ENCODE measurements at places on chromosomes 7 and 10.

DNA sequence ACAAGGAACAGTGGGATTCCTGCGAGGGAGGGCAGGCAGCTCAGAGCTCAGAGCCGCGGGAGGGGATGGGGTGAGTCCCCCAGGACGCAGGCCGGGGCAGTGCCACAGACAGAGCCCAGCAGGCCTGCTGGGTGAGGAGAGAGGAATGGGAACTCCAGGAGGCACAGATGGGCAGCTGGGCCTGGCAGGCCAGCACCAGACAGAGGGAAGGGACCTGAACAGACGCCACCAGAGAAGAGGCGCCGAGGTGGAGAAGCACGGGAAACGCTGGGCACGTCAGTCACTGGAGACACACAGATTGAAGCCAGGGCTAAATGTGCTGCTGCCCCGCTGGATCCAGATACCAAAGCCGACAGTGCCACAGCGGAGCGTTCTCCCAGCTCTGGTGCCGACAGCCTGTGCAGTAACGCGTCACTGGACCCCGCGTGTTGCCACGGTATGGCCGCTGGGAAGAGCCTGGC, 225.8 kb downstream of the MAD1L1 start:
- no peak for DNase-seq

DNA sequence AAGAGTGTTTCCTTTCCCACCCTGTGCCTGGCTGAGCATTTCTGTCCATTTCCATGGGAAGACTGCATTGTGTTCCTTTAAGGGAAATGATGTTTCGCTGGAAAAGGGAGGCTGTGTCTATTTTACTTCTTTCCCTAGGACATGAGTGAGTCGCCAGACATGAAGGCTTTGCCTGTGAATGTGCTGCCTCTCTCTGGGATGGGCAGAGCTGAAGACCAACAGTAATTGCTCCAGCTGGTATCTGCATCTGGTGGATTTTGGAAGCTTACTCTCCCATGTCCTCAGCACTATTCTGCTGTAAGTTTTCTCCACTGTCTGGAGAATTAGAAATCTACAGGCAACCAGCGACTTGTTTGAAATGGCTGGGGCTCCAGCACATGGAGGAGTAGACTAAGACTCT, 264.6 kb upstream of the BMPER start:
- no peak for DNase-seq

DNA sequence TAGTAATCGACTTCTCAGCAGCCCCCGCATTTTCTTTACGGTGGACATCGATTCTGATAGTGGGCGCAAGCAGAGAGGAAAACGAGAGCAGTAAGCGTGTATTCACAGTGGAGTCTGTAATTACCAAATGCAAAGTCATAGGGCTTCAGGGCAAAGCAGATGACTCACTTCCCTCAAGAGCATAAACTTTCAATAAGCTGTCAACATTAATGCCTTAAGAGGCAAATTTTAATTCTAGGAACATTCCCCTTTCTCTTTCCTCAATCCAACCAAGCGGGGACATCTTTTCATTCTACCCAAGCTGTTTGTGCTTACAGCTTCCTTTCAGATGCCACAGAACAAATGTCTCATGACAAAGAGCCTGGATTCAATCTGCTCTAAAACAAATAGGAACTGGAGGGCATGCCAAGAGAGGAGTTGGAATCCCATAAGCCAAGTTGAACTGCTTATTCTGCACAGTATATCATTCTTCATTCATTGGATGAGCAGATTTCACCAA, 48.6 kb downstream of the MALSU1 start:
- no peak for DNase-seq

GRCh38 chr10:130190055-130190736, 54.0 kb downstream of the GLRX3 start:
- DNase-seq: peak; percentile 73

- no peak for DNase-seq
Observed at GRCh38 chr10:131089861-131090260, 221.7 kb downstream of the TCERG1L start.

GRCh38 chr10:68871105-68871711, 29.9 kb upstream of the DDX50 start:
- DNase-seq: no peak

DNA sequence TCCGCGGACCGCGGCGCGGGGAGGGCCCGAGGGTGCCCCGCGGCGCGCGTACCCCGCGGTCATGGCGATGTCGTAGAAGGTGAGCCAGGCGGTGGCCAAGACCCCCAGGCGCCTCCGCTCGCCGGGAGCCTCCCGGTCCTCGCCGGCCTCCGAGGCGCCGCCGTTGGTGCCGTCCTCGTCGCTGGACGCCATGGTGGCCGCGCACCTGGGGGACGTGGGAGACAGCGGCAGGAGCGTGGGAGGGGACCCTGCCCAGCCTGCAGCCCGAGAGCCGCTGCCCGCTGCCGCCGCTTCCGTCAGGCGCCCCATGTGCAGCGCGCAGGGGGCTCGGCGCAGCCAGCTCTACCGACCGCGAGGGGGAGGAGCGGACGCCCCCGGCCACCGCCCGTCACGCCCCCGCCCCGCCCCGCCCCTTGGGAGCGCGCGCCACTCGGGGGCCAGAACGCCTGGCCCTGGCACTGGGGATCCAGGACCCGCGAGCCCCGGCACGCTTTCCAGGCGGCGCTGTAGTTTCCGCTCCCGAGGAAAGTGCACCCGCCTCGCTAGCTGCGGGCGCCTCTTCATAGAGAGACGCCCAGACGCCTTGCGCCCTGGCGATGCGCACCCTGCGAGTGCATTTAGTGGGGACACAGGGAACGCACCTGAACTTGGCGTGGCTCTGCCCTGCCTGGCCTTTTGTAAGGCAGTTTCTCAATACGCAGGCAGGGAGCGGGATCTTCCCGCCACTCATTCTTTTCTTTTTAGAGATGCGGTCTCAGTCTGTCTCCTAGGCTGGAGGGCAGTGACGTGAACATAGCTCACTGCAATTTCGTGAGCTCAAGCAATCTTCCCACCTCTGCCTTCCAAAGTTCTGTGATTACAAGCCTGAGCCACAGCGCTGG, at the start of gene HACD1:
Gene HACD1, minus strand, starts transcription at position 344 of the 881 bp plus-strand sequence. Its CDS starts 35 bp downstream, at position 309.
- peak; percentile 46 for DNase-seq

- DNase-seq: no peak
Observed at GRCh38 chr7:29611941-29612544, 48.4 kb downstream of the PRR15 start.

DNA sequence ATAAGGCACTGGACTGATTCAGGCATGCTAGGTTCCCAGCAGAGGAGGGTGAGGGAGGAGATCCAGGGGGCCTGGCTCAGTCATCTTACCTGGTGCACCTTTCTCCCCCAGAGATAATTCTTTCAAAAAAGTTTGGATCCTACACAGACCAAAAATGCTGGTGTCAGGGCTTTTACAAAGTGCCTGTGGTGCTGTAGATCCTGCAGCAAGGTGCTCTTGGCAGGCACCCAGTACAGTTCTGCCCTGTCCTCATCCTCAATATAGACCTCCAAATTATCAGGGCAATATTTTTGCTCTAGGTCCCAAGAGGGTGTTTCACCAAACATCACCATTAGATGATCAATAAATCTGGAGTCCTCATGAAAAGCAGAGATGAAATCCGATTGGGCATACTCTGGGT, 78.5 kb upstream of the IGFBP3 start:
- no peak for DNase-seq

DNA sequence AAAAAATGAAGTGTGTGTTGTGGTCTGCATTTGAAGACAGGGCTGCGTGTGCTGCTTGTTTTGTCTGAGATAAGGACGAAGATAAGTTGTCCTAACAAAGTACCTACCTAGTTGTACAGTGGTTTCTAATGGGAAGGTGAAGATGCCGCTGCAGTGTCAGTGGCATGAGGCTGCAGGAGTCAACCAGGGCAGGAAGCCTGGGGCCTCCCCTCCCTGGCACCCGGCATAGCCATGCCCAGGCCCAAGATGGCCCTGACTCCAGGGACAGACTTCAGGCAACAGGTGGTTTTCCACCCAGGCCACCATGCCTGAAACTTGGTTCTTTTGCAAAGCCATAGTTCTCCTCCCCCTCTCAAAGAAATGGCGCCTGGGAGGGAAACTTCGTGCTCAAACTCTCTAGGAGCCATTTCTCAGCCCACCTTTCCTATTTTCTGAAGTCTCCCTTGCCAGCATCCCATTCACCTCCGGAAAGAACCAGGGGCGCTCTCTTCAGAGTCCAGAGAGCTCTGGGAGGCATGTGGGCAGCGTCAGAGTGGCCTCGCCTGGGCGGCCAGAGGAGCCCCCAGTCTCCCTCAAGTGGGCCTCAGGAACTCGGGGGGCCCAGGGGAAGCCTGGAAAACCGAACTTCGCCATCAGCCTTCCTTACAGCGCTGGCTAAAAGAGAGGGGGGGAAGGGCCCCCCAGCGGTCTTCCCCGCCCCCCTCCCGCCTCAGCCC, 2.1 kb upstream of the KAT6B start:
- no peak for DNase-seq

GRCh38 chr10:48697091-48697490, 12.4 kb downstream of the WDFY4 start:
- DNase-seq: no peak

DNA sequence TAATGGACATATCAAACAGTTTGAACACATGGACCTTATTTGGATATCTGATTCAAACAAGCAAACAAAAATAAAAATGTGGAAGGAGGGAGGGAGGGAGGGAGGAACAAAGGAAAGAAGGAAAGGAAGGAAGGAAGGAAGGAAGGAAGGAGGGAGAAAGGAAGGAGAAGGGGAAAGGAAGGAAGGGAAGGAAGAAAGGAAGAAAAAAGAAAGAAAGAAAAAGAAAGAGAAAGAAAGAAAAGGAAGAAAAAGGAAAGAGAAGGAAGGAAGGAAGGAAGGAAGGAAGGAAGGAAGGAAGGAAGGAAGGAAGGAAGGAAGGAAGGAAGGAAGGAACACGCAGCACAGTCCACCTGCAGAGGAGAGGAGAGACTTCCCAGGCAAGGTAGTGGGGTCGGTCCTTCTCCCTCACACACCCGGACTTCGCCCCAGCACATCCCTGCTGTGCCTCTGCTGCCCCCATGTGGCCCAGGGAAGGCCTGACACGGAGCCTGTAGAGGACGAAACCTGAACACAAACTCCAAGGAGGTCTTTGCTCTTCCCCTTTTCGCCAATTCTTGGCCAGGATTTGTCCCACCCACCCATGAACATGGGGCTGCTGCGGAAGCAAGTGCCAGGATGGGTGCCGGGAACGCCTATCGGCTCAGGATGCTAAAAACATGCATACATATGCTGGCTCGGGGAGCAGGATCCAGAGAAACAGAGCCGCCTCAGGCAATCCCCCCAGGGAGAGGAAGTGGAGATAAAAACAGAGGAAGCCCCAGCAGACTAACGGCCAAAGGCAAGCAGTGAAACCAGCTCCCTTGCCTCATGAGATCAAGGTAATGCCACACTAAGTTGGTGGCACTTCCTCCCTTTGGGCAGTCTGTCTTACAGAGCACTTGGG, 52.3 kb upstream of the DGKI start:
- peak; percentile 55 for DNase-seq

DNA sequence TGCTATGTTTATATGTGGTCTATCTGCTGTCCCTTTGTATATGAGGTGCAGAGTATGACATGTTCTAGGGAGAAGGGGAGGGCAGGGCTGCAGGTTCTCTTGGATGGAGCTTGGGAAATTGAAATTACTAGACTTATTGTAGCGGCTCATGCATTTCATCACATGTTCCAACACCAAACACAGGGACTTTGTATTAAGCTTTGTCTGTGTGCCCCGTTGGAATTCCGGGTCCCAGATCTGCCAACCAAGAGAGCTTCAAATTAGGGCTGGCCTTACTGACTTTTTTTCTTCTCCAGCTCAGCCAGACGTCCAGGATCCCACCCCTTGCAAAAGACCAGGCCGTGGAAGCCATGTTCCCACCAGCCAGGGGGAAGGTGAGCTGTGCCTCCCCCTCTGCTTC, 3.4 kb downstream of the ZNF789 start:
- DNase-seq: no peak

- no peak for DNase-seq
Observed at GRCh38 chr7:23200331-23200730, 18.5 kb downstream of the NUP42 start.

DNA sequence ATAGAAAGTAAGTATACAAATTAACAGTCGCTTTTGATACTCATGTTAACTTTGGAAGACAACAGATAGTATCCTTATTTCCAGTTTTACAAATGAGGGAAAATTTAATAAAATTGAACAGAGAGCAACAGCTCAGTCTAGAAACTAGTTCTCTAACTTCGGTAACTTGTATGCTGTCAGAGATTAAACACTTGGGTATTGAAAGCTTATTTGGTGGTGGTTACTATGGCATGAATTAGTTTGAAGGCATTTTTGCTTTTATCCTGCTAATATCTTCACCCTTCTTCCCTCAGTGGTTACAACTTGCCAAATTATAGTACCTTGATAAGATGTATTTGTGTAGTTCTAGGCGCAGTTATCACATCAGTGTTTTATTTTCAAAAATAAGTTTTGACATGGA, 7.2 kb downstream of the WAC start:
- no peak for DNase-seq

DNA sequence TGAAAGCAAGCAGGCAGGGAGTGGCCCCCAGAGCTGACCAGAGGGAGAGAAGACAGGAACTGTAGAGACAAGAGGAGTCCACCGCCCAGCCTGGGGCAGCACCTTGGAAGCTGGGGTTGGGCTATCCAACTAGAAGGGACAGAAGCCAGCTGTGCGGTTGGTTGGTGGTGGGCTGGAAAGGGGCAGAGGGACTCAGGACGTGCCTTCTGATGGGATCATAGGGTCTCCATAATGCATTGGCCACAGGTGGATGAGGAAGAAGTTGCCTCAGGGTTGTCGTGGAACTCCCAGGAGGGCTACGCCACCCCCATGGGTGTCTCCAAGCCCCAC, 114.0 kb upstream of the RET start:
- no peak for DNase-seq

GRCh38 chr7:149010451-149010850, 17.9 kb downstream of the PDIA4 start:
- no peak for DNase-seq

DNA sequence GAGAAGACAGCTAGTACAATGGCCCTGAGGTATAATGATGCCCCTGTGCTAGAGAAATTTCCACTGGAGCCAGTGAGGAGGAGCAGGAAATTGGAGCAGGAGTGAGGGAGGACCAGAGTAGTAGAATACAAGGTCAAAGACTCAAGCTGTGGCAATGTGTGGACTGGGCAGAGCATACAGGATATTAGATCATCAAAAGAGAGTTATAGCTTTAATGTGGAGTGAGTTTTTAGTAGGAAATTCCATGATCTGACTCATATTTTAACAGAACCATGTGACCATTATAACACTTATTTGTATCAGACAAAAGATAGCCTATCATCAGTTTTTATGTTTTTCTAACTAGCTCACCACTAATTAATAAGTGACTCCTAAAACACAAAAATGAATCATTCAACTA, 154.1 kb downstream of the DGKB start:
- no peak for DNase-seq

Data from stimulated activated CD8-positive, alpha-beta memory T cell treated with anti-CD3 and anti-CD28 coated beads, Interleukin-12 subunit alpha, Interleukin-12 subunit beta, amount 100 ng/mL, for 4 hours (primary cell).